ENCODE measurements at places on chromosomes 5 and 9.

DNA sequence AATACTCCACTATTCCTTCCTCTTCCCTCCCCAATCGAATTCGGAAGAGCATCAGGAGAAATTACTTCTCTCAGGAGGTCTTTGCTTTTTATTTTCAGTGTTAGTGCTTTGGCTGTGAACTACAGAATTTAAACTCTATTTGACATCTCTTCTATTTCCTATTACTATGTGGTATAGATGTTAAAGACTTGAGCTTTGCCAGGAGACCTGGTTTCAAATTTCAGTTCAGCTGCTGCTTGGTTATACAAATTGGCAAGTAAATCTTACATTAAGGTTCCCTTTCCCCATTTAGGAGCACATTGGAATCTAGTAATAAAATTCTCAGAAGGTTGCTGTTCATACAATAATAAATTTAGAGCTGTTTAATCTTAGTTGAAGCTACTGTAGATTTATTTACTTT is 13.1 kb downstream of the UHRF2 start:
- no peak for DNase-seq

DNA sequence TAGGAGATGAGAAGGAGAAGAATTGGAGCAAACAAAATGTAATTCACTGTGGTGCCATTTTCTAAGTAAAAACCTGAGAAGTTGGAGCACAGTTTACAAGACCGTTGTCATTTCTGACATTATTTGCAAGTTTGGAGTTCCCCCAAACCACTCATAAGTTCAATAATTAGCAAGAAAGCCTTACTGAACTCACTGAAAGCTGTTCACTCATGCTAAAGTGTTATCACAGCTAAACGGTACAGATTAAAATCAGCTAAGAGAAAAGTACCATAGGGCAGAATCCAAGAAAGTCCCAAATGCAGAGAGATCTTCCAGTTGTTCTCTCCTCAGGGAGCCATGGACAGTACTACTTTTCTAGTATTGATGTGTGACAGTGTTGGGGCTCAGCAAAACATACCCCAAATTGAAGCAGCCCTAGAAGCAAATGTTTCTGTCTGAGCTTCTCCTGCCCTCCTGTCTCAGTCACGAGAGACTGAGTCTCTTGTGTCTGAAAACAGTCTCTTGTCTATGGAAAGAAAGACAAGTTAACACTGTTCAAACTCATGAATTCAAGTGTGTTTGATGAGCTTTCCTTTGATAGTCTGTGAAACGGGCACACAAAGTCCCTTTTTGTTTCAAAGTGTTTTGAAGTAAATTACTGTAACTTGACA is 221.2 kb downstream of the GABRG2 start:
- DNase-seq = no peak

- no peak for DNase-seq
Measured at GRCh38 chr9:110738982-110739381, 70.4 kb downstream of the MUSK start.

DNA sequence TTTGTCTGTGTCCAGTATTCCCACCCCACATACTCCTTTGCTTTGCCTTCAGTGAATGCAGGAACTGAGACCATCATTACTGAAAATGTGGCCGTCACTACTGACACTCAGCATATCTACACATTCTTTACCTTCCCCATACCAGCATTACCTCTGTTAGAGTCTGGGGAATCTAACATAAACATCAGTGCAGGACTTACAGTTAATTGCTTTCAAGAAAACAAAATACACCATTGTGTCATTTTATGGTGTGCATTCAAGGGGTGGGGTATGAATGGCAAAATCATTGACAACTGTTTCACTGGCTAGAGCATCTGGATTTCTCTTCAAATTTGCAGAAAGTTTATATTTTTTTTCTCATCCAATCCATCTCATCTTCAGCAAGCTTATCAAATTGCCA is 731.4 kb upstream of the RIOK2 start:
- no peak for DNase-seq

- no peak for DNase-seq
Measured at GRCh38 chr5:59758566-59758965, 135.0 kb downstream of the PDE4D start.

DNA sequence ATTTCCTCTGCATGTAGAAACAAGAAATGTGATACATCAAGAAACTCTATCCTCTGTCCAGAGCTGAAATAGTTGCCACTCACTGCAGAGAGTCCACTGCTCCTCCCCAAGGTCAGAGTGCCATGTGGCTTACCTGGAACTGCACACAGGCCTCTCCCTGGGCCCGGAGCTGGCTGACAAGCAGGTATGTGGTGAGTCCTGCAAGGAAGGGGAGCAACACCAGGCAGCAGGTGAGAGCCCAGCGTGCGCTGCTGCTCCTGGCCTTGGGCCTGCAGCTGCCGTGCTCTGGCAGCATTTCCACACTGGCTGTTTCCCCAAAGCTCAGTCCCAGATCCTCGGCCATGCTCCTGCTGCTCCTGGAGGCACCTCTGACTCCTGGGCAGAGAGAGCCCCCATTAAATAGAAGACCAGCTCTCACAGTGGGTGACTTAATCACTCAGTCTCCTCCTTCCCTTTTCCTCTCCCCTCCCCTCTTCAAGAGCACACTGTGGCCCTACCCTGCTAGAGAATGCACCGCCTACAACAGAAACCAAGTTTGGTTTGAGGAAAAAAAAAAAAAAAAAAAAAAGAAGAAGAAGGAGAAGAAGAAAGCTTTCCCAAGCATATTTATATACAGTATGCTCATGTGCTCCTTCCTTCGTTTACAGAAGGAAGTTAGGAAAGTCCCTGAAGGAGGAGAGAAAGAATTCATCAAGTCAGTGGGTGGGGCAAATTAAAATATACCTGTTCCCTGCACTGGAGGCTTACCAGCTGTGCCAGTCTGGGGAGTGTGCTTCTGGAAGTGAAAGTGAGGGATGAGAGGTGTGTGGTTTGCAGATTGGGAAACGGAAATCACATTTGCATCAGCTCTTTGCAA is at the start of gene TNFSF15:
TSS of gene TNFSF15 (minus strand) at position 370 of the 856 bp plus-strand sequence. CDS start at position 343, 27 bp downstream.
- DNase-seq = no peak

DNA sequence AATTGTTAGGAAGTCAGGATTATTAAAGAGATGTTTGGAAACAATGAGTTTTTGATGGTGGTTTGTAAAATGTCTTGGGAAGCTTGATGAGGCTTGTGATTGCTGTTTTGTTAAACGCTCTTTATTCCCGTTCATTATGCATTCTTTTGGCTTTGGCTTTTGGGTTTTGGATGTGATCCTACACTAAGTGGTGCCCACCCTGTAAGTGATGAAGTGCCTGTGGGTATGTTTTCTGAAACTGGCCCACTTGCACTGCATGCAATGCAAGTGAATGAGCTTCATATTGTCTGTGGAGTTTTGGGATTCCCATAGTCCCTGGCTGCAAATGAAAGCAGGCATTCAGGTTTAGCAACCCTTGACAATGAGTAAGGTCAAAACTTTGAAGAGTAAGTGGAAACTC is 1035.5 kb upstream of the WWC1 start:
- DNase-seq = no peak

GRCh38 chr9:121484651-121485446 is 14.8 kb downstream of the GGTA1 start:
- DNase-seq = no peak

- no peak for DNase-seq
Measured at GRCh38 chr5:78573318-78573717, 75.3 kb downstream of the LHFPL2 start.

DNA sequence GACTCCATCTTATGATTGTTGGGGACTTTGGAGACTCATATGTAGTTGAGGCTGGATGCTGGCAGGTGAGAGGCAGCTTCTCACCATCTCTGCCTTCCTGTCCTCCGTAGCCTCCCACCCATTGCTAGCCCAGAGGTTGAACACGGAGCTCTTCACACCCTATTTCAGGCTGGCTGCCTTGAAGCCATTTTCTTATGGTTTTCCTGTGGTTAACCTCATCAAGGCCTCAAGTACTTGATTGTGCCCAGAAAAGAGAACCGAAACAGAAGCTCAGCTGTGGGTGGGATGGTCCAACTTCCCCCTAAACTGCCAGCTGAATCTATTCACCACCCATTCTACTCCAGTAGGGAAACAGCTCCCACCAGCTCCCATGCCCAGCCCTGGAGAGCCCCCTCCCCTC is 102.9 kb downstream of the LIFR start:
- DNase-seq = no peak

DNA sequence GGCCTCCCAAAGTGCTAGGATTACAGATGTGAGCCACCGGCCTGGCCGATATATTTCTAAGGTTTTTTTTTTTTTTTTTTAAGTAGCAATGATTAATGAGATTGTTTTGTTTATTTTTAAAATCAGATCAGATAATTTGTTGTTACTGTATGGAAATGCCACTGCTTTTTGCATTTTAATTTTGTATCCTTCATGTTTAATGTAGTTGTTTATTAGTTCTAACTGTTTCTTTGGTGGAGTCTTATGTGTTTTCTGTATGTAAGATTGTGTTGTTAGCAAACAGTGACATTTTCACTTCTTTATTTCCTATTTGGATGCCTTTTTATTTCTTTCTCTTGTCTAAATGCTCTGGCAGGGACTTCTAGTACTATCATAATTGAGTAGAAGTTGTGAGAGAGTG is 87.3 kb downstream of the DMXL1 start:
- no peak for DNase-seq

DNA sequence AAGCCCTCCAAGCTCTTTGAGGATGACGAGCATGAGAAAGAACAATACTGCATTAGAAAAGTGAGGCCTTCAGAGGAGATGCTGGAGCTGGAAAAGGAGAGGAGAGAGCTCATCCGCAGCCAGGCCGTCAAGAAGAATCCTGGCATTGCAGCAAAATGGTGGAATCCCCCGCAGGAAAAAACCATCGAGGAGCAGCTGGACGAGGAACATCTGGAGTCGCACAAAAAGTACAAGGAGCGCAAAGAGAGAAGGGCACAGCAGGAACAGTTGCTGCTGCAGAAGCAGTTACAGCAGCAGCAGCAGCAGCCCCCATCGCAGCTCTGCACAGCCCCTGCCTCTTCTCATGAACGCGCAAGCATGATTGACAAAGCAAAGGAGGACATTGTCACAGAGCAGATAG is 71.2 kb downstream of the C9orf152 start:
- no peak for DNase-seq

- DNase-seq = peak; percentile 46
Measured at GRCh38 chr5:132498152-132498551, 7.6 kb upstream of the IRF1 start.

DNA sequence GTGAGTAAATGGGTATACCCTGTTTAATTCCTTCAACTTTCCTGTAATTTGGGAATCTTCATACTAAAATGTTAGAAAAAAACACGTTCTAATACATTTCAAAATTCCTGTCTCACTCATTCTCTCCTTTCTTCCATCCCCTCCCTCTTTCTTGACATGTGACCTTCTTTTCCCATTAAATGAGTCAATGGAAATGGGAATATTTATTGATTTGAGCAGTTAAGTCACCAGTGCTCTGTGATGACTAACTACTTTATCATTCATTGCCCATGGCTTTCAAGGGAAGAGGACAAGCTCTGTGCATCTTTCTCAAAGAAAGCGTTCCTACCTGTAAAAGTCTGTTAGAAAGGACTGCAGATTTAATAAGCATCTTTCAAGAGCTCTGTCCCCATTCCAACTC is 144.4 kb upstream of the MAP3K1 start:
- DNase-seq = no peak

DNA sequence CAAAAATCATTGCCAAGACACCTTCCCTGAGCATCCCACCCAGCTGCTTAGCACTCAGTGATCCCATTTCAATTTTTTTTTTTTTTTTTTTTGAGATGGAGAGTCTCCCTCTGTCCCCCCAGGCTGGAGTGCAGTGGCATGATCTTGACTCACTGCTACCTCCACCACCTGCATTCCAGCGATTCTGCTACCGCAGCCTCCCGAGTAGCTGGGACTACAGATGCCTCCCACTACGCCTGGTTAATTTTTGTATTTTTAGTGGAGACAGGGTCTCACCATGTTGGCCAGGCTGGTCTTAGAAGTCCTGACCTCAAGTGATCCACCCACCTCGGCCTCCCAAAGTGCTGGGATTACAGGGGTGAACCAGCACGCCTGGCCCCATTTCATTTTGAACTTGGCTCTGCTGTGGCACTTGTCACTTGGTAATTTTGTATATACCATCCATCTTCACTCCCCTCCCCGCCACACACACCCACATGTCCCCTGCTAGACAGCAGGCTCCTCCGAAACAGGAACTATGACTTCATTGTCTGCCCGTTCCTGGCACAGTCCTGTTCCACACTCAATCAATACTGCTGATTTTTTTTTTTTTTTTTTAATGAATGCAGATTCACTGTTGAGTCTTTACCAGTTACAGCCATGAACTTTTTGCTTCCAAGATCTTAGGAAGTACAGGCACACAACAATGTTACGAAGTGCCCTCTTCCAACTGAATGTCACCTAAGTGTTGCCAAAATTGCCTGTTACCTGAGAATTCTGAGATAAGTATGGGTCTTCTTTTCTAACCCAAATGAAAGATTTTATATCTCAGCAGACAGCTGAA is 17.3 kb upstream of the ZBTB34 start:
- DNase-seq = no peak

DNA sequence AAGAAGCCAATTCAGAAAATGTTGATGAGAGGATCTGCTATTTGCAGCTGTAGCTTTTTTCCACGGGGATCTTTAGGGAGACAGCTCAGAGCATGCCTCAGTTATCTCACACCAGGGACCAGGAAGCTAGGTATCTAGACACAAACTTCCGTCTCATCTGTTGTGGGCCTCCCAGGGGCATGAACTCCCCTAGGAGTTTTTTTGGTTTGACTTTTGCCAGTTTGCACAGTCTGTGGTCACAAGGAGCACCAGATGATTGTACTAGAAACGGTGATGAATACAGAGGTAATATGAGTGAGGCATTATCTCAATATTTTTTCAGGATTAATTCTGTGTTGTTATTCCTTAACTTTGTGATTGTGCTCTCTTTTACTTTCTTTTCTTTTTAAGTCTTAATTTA is 533.2 kb upstream of the SEMA6A start:
- no peak for DNase-seq

DNA sequence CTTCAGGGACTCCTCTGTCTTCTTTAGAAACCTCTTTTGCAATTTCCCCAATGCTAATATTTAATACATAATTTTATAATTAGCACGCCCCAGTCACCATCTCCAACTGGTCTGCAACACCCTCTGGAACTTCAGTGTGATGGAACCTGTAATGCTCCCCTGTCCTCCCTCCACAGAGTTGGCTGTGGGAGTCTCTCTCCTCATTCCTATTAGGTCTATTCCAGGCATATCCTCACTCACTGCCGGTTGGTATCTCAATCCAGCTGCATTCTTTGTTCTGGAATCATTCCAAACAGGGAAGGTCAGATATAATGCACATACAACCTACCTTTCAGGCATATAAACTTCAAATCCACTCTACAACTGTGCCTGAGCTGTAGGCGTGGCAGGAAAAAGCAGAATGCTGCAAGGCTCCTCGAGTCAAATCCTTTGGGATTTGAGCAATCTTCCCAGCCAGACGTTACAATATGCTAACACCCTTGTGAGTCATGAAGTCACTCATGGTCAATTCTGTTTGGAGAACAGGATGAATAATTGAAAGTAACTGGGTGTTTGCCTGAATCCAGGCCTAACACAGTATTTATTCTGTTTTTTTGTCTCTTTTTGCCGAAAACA is 293.8 kb downstream of the CWC27 start:
- peak; percentile 30 for DNase-seq

- DNase-seq = no peak
Measured at GRCh38 chr5:113514289-113514635, 768 bp downstream of the YTHDC2 start.
